ENCODE measurements at places on chromosomes 6 and 20.
A peak's percentile ranks its signal among the peaks of the same experiment; 100 is the strongest.

GRCh38 chr20:43981540-43981939 lies 66.9 kb downstream of the TOX2 start:
- no peak for DNase-seq

DNA sequence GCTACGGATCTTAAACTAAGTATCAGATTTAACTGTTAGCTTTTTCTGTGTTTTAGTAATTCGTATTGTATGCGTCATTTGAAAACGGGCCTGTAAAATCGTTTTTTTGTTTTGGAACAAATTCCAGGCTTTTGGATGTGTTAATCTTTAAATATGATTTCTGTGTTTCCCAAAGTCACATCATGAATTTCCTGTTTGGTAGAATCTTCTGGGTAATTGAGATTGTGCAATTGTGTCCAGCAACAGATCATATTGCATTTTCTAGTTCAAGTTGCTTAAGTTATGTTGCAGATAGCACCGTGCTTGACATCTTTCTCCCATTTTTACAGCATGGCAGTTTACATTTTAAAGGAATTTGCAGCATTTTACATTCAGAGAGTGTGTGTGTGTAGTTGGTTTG lies 1.9 kb downstream of the MAPK14 start:
- no peak for DNase-seq

- no peak for DNase-seq
Observed at GRCh38 chr6:53605543-53606235, 59.9 kb downstream of the KLHL31 start.

GRCh38 chr20:64196847-64197306 lies 32.6 kb downstream of the MYT1 start:
- DNase-seq, result peak; percentile 82

- no peak for DNase-seq
Observed at GRCh38 chr20:50982363-50982762, 23.7 kb downstream of the MOCS3 start.

- DNase-seq, result no peak
Observed at GRCh38 chr6:87684895-87685654, 17.0 kb downstream of the AKIRIN2 start.

GRCh38 chr6:8387942-8388437 lies 47.4 kb downstream of the SLC35B3 start:
- DNase-seq, result no peak

- no peak for DNase-seq
Observed at GRCh38 chr6:150249261-150249660, 106.4 kb downstream of the PPP1R14C start.

DNA sequence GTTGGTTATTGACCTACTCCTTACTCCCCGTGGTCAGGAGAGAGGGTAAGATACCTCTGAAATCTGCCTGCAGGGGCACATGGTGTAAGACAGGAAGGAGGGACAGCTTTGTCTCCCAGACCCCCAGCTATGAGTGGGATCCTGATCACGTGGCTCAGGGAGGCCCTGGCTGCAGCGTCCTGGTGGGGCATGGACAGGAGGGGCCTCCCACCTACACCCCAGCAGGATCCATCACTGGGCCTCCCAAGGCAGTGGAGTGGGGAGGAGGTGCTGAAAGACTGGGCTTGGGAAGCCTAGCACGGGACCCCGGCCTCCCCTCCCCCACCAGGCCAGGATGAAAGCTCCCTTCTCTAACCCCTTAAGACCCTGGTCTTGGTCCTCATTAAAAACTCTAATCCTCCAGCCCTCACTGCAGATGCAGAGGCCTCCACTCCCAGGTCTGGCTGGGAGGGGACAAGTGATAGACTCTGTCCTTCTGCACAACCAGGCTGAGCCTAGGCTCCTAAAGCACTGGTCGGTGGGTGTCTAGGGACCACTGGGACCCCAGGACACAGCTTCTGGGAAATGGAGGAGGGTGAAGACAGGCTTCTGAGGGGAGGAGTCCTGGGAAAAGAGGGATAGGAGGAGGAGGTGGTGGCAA lies 29.6 kb upstream of the VEGFA start:
- no peak for DNase-seq

- no peak for DNase-seq
Observed at GRCh38 chr6:43338243-43338642, 29.6 kb upstream of the CRIP3 start.

GRCh38 chr20:1323830-1324597 lies 4.9 kb downstream of the SDCBP2 start:
- no peak for DNase-seq

DNA sequence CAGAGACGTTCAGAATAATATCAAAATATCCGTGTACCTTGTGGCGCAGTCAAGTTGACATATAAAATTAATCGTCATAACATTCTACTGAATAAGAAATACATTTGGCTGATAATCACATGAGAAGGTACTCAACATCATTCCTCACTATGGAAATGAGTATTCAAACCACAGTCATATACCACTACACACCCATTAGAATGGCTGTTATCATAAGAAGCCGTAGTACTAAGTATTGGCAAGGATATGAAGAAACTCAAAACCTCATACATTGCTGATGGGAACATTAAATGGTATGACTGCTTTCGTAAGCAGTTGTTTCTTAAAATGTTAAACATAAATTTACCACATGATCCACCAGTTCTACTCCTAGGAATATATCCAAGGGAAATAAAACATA lies 244.7 kb downstream of the CDKAL1 start:
- DNase-seq, result no peak

All from NCI-H1417 treated with DMSO at 0.1 percent for 48 hours (cell line).